ENCODE measurements at places on chromosomes 12 and 14. TPM values are rescaled to one million over a fixed set of nuclear protein-coding genes. Genes with fewer than 3 reads are reported as not detected.

- H3K4me1 ChIP-seq, result no peaks in the 10 kb centered on the region
- no peaks in the 10 kb centered on the region for H3K27me3 ChIP-seq
- H3K27ac ChIP-seq, result no peak overlapping the region
- DNase-seq, result no peak
Measured at GRCh38 chr12:112191201-112191600, 65.8 kb downstream of the TRAFD1 start.

DNA sequence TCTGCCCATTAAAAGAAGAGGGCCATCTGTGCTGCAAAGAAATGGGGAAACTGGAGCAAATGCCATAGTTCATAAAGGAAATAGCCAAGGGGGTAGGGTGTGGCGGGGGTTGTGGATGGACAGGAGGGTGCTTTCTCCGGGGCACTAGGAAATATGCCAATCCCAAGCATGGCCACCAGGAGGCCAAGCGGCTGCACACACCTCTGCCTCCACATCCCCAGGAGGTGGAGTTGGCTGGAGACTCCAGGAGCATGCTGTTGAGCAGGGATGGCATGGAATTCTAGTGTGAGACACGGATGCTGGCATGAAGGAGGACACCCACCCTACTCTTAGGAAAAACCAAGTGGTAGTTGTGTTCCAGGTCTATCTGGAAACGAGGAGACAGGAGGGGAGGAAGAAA, 25.2 kb downstream of the NID2 start:
- DNase-seq, result peak; percentile 16
- H3K4me1 ChIP-seq, result no peaks in the 10 kb centered on the region
- H3K4me3 ChIP-seq, result no peak overlapping the region
- no peak overlapping the region for H3K27ac ChIP-seq
- H3K36me3 ChIP-seq, result no peaks in the 10 kb centered on the region

Gene KRT77
- not detected for polyA plus RNA-seq

- no peaks in the 10 kb centered on the region for H3K36me3 ChIP-seq
- no peak overlapping the region for H3K4me3 ChIP-seq
- no peak for DNase-seq
- no peak overlapping the region for H3K27ac ChIP-seq
- no peaks in the 10 kb centered on the region for H3K27me3 ChIP-seq
Measured at GRCh38 chr14:104743461-104744380, 9.2 kb upstream of the SIVA1 start.

- no peaks in the 10 kb centered on the region for H3K36me3 ChIP-seq
- no peak overlapping the region for H3K4me3 ChIP-seq
- no peaks in the 10 kb centered on the region for H3K4me1 ChIP-seq
- DNase-seq, result no peak
- no peaks in the 10 kb centered on the region for H3K27me3 ChIP-seq
- H3K27ac ChIP-seq, result no peak overlapping the region
Measured at GRCh38 chr12:130367003-130367402, 29.3 kb downstream of the PIWIL1 start.

Gene RDH16
- polyA plus RNA-seq, result 0.20 TPM

DNA sequence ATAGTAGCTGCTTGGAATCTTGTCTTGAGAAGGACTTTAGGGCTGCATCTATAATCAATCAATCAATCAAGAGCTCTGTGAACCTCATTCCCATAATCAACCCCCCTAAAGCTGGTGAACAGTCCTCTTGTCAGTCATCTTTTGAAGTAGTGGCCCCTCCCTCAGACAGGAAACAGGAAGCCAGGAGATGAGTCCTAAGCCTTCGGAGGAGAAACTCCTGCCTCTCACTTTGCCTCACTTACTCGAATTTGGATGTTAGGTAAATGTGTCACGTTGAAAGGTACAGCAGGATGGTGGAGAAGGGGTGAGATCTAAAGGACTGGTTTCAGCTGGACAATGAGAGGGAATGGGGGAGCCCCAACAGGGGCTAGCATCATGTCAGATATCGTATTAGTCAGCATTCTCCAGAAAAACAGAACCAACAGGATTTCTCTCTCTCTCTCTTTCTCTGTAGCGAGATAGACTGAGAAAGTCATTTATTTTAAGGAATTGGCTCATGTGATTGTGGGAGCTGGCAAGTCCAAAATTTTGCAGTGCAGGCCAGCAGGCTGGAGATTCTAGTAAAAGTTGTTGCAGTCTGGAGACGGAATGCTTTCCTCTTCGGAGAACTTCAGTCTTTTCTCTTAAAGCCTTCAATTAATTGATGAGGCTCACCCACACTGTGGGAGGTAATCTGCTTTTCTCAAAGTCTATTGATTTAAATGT, 144.4 kb upstream of the PWP1 start:
- DNase-seq, result no peak
- H3K27ac ChIP-seq, result no peak overlapping the region
- H3K36me3 ChIP-seq, result no peaks in the 10 kb centered on the region
- H3K27me3 ChIP-seq, result no peaks in the 10 kb centered on the region
- no peaks in the 10 kb centered on the region for H3K4me1 ChIP-seq
- H3K4me3 ChIP-seq, result no peak overlapping the region

GRCh38 chr14:104800015-104800770, 708 bp upstream of the ZBTB42 start:
- peak overlapping the region; percentile 2 for H3K4me3 ChIP-seq
- peaks cover 30% of the 10 kb centered on the region for H3K4me1 ChIP-seq
- H3K27me3 ChIP-seq, result no peaks in the 10 kb centered on the region
- no peaks in the 10 kb centered on the region for H3K36me3 ChIP-seq
- DNase-seq, result peak; percentile 78

- H3K4me1 ChIP-seq, result no peaks in the 10 kb centered on the region
- no peak overlapping the region for H3K27ac ChIP-seq
- DNase-seq, result no peak
- no peak overlapping the region for H3K4me3 ChIP-seq
- no peaks in the 10 kb centered on the region for H3K27me3 ChIP-seq
- H3K36me3 ChIP-seq, result no peaks in the 10 kb centered on the region
Measured at GRCh38 chr12:11624116-11624515, 25.4 kb upstream of the ETV6 start.

DNA sequence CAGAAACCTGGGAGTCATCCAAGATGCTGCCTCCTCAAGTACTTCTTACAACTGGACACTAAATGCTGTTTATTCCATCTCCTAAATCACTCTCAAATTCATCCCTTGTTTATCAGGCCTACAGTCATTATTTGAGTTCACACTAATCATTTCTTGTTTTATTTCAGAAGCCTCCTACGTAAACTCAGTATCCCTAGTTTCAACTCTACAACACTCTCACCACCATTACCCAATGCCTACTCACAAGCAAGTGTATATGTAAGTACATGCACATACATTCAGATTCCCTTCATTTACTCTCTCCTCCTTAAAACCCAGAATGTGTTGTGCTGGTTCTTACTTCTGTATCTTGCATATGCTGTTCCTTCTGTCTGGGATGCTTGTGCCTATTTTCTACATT, 43.0 kb downstream of the DDHD1 start:
- H3K36me3 ChIP-seq, result no peaks in the 10 kb centered on the region
- H3K27ac ChIP-seq, result no peak overlapping the region
- H3K4me3 ChIP-seq, result no peak overlapping the region
- H3K4me1 ChIP-seq, result peaks cover 30% of the 10 kb centered on the region
- no peak for DNase-seq

DNA sequence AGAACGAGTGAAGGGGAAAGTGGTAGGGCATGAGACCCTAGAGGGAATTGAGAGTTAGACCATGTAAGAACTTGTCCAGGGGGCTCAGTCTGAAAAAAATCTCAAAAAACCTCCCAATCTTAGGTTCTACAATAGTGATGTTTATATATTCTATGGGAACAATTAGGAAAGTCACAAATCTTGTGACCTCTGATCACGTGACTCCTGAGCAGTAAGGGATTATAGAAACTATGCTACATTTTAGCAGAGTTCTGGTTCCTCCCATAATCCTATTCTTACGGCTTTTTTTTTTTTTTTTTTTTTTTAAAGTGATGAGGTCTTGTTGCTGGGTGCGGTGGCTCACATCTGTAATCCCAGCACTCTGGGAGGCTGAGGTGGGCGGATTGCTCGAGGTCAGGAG, 5.8 kb downstream of the ADCK1 start:
- H3K4me1 ChIP-seq, result no peaks in the 10 kb centered on the region
- no peaks in the 10 kb centered on the region for H3K27me3 ChIP-seq
- DNase-seq, result no peak
- no peaks in the 10 kb centered on the region for H3K36me3 ChIP-seq

DNA sequence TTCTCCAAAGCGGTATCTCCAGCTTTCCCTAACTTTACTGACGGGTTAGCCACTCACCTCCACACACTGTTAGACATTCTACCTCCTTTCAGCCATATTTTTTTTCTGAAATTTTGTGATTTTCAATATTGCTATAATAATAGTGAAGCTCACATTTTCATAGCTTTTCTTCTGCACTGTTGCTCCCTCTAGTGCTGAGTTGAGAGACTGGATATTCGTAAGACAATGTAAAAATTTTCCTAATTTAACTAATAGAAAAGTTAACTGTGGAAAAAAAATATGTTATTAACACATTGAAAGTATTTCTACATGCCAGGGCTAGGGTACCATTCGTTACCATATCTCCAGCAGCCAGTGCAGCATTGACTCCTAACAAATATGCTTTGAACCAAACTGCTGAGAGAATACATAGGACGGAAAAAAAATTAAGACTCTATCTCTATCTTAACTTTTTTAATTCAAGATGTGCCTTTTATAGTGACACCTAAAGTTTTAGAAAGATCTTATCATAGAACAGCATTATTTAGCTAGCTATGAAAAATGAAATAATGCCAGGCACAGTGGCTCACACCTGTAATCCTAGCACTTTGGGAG, 48.7 kb upstream of the ABCC9 start:
- H3K4me1 ChIP-seq, result no peaks in the 10 kb centered on the region
- DNase-seq, result no peak
- H3K36me3 ChIP-seq, result no peaks in the 10 kb centered on the region
- H3K4me3 ChIP-seq, result no peak overlapping the region
- H3K27ac ChIP-seq, result no peak overlapping the region

DNA sequence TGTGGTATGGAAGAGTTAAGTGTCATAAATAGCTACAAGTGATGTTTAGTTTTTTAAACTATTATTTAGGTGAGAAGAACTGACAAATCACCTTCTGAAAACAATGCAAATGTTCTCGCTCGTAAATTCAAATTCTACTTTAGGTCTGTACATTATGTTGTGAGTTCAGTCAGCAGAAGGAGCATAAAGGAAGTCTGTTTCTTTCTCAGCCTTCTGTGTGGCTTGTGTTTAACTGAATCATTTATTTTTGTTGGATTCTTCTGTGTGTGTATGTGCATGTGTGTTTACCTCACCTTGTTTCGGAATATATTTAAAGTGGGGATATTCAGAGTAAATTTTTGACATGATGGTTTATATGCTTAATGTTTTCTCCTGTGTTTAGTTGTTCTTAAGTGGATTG, 285.9 kb downstream of the TMTC2 start:
- DNase-seq, result no peak
- no peaks in the 10 kb centered on the region for H3K27me3 ChIP-seq
- H3K27ac ChIP-seq, result no peak overlapping the region
- H3K36me3 ChIP-seq, result no peaks in the 10 kb centered on the region
- H3K4me1 ChIP-seq, result no peaks in the 10 kb centered on the region

GRCh38 chr14:102928412-102929240, 6.2 kb downstream of the AMN start:
- peak overlapping the region; percentile 45 for H3K4me3 ChIP-seq
- H3K27ac ChIP-seq, result no peak overlapping the region
- peaks cover 20% of the 10 kb centered on the region for H3K4me1 ChIP-seq
- H3K36me3 ChIP-seq, result no peaks in the 10 kb centered on the region

Gene DIO2
- polyA plus RNA-seq, result not detected

- peak within 1 kb of the TSS; percentile 67 for H3K27ac ChIP-seq
- H3K36me3 ChIP-seq, result peaks cover 6% of the 10 kb centered on the region
- peak within 1 kb of the TSS; percentile 71 for H3K4me3 ChIP-seq
- no peaks in the 10 kb centered on the region for H3K27me3 ChIP-seq
Measured at GRCh38 chr12:52006726-52007157, at the start of gene TAMALIN. Gene TAMALIN, plus strand, starts transcription at chr12:52006946. Its CDS starts 74 bp downstream, at chr12:52007020.

Gene FGF23
- polyA plus RNA-seq, result not detected

DNA sequence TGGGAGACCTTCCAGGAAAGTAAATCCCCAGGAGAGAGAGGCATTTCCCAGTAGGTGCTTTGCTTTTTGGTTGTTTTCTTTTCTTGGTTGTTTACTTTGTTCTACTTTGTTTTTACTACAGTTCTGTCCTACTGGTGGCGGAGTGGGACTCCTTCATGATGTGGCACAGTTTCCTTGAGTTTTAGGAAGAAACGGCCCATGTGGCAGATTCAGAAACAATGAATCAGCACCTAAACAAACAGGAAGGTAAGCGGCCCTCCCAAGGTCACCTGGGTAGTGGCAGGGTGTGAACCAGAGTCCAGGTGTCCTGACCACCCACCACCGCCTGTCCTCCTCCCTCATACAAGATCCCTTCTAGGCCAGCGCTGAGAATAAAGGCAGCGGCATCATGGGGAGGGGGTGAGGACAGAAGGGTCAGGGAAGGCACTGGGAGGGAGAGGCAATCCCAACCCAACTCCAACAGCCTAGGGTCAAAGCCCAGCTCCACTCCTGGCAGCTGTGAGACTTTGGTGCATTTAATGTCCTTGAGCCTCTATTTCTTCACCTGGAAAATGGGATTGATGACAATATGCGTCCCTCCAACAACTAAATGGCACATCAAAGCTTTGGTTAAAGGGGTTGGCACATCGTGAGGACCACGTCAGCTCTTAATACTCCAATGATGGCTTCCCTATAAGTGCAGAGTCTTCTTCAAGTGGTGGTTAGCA, 111.5 kb upstream of the BCL2L14 start:
- H3K4me3 ChIP-seq, result no peak overlapping the region
- H3K36me3 ChIP-seq, result no peaks in the 10 kb centered on the region
- H3K27me3 ChIP-seq, result no peaks in the 10 kb centered on the region
- no peaks in the 10 kb centered on the region for H3K4me1 ChIP-seq
- DNase-seq, result no peak

DNA sequence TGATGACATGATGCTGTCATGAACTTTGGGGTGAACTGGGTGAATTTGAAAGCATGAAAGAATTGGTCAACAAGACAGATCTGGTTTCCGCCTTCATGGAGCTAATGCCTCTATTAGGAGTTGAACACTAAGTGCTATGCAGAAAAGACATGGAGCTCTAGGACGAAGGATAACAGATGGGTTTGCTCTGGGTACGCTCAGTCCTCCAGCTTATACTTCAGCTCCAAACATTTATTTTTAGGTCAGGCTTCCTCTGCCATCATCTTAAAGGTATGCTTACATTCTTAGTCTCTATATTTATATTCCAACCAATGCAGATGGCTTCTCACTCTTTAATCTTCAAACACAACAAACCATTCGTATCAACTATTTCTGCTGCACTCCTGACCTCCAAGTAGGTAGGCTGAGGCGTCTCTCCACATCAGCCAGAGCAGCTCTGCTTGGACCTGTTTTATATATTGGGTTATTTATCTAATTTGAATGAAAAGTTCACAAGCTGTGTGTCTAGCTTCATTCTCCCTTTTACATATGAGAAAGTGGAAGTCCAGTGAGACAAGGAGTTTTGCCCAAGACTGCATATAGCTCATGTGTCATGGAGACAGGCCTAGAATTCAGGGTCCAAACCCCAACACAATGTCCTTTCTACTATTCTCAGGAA, 226.3 kb downstream of the SPTSSA start:
- H3K27ac ChIP-seq, result no peak overlapping the region
- no peaks in the 10 kb centered on the region for H3K27me3 ChIP-seq
- no peaks in the 10 kb centered on the region for H3K4me1 ChIP-seq
- DNase-seq, result no peak

GRCh38 chr14:69081271-69081670, 71.6 kb downstream of the DCAF5 start:
- H3K27me3 ChIP-seq, result no peaks in the 10 kb centered on the region
- H3K27ac ChIP-seq, result no peak overlapping the region
- DNase-seq, result no peak
- H3K36me3 ChIP-seq, result peaks cover 11% of the 10 kb centered on the region
- no peaks in the 10 kb centered on the region for H3K4me1 ChIP-seq
- H3K4me3 ChIP-seq, result no peak overlapping the region

Gene ABCD4
- polyA plus RNA-seq, result 25.0 TPM

Measured in CD8-positive, alpha-beta memory T cell (primary cell).